AG04450 (cell line): ENCODE measurements at places on chromosomes 12 and 14. TPM values are rescaled to one million over a fixed set of nuclear protein-coding genes. Genes with fewer than 3 reads are reported as not detected.

DNA sequence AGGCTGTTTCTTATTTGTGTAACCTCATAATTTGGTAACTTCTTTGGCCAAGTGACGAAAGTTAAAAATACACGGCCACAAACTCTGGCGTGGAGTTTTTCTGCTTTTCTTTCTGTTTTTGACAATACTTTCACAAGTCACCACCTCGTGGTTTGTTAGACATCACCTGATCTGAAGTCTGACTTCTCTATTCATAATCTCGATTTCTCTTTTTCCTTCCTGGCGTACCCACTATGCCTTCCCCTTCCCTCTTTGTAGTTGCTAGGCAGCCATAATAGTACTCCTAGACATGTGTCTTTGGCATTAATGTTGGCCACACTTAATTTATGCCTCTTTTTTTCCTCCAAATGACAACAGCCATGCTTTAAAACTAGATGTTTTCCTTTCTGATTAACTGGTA is 97.6 kb downstream of the POLR3B start:
- DNase-seq = no peak

GRCh38 chr12:100221523-100221922 is 20.9 kb downstream of the ACTR6 start:
- DNase-seq = no peak

DNA sequence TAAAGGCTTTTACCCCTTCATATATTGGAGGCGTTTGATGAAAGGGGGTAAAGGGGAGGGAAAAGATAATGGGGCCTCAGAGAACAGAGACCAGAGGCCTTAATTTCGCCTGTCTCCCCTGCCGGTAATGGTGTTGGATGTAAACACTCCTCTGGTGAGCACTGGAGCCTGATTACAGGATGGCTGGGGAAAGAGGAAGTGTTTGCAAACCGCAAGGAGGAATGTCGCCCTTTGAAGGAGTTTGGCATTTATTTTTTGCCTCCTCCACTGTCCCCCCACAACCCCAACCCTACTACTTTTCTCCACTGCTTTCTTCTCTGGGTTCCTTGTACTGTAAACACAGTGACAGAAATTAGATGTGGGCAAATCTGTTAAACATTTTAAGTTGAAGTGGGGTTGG is 211.9 kb upstream of the TBX3 start:
- DNase-seq = no peak

GRCh38 chr12:64670919-64671639 is 60.8 kb downstream of the RASSF3 start:
- no peak for DNase-seq

DNA sequence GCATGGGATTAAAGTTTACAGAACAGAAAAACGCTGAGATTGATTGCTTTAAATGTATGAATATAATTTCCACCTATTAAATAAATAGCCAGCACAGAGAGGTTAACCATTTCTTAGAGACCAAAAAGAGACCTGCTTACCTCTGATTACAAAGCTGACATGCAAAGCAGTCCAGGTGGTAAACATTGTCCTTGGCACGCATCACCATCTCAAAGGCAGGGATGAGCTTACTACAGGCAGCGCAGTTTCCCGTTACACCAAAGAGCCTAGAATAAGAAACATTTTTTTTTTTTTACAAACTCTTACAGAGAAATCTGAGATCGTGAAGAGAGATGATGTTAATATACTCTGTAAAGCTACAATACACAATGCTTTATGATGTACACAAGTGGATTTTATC is 45.7 kb downstream of the LMO3 start:
- no peak for DNase-seq

- no peak for DNase-seq
Measured at GRCh38 chr12:109598428-109598854, 24.8 kb downstream of the MVK start.

DNA sequence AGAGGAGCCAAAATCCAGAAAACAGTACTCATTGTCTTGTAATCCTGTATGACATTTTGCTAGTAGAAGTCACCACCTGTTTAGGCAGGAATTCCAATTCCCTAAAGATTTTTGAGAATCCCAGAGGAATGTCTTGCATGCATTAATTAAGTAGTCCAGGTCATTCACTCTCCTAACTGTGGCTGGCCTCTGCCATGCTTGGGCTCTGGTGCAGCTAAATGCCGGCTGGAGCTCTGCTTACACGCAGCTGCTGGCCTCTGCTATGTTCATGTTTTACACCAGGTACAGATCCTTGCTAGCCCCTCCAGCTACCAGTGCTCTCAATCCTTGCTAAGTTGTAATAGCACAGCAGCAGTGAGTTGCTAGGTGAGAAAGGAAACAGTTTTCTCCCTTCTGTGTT is 16.3 kb upstream of the HIF1A start:
- DNase-seq = no peak

ERP27 gene
- not detected in 2 replicates for polyA plus RNA-seq

NRXN3 gene
- 0.96 and 1.1 TPM in 2 replicates for polyA plus RNA-seq

GRCh38 chr14:95220663-95221231 is 63.4 kb upstream of the DICER1 start:
- no peak for DNase-seq

OSBPL8 gene
- polyA plus RNA-seq = 48.8 and 64.5 TPM in 2 replicates

DNA sequence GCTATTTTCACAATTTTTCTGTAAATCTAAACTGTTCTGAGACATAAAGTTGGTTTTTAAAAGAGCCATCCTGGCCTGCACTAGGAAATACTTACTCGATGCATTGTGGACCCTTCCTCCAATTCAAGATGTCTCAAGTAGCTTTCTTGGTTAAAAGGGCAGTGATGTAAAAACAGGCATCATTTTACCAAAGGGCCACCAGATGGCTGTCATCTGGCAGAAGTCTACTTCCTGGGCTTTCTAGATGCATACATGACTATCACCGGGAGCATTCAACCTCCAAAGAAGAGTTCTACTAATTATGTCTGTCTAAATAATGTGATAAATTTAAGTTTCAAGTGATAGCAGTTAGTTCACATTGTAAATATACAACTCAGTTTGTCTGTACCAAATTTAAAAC is 96.8 kb upstream of the FRMD6 start:
- no peak for DNase-seq

DNA sequence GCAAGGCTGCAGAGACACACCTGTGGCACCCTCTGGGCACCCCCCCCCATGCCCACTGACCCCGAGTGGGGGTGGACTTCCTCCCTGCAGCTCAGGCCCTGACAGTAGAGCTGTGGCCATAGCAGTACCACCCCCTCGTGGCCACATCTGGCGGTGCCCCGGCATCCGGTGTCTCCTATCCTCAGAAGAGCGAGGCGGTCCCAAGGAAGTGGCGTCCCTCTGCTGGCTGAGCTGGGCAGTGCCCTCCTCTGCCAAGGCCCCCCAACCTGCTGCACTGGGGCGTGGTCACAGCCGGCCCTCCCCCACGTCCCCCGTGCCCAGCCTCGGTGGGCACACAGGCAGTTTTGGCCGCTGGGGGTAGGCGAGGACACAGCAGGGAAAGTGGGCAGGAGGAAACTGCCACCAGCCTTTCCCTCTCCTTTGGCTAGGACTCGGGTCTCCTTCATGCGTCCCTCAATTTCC is 6.0 kb upstream of the SLC6A12 start:
- no peak for DNase-seq

DNA sequence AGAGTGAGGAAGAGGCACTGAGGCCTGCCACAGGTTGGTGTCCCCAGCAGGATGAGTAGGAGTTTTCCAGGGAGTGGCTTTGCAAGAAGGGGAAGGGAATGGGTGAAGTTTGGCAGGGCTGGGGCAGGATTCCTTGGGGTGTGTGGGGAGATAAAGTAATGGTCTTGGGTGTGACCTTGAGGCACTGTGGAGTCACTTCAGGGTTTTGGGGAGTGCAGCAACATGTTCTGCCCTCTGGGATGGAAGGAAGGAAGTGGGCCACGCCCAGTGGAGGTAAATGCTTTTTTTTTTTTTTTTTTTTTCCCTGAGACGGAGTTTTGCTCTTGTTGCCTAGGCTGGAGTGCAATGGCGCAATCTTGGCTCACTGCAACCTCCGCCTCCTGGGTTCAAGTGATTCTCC is 108.9 kb downstream of the ADCK1 start:
- DNase-seq = no peak

- DNase-seq = no peak
Measured at GRCh38 chr12:68034567-68034966, 45.3 kb downstream of the IFNG-AS1 start.

FSCB gene
- not detected in 2 replicates for polyA plus RNA-seq

DNA sequence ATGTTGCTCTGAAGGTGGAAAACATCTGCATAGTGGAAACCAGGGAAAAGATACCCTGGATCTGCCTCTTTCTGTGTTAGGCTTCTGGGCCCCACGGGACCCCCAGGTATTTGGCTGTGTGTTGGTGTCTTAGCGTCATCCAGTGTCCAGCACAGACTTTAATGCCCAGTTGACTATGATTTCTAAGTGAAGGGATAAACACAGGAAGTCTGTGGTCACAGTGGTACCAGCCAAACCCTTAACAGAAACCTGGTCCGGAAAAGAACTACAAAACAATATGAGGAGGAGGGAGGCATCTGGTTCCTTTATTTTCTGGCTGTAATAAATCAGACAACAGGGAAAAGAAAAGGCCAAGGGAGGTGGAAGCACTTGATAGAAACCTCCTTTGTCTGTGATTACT is 56.4 kb downstream of the CMKLR1 start:
- no peak for DNase-seq

GRCh38 chr12:124916374-124917134 is 2.1 kb upstream of the UBC start:
- DNase-seq = no peak

- no peak for DNase-seq
Measured at GRCh38 chr12:1201886-1202285, 210.9 kb downstream of the ERC1 start.

DNA sequence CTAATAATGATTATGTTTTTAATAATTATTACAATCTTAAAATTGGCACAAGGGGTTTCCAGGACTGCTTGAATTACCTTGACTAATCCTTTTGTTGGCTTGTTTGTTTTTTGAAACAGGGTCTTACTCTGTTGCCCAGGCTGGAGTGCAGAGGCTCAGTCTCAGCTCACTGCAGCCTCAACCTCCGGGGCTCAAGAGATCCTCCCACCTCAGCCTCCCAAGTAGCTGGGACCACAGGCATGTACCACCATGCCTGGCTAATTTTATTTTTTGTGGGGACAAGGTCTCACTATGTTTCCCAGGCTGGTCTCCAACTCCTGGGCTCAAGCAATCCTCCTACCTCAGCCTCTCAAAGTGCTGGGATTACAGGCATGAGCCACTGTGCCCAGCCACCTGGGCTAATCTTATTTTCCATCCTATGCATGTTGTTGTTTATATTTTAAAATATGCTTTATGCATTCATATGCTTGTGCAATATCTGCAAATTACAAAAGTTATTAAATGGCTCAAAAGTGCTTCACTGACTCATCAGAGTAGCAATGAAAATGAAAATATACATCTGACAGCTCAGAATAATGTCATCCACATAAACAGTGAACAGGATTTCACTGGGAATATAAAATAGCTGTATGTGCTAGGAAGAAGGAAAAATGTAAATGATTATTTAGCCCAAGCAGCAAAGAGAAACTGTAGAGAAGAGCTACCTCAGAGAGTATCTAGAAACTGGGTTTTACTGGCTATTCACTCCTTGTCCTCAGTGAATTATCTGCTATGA is 24.8 kb upstream of the PLEKHG6 start:
- DNase-seq = no peak

- no peak for DNase-seq
Measured at GRCh38 chr12:131066207-131066885, 112.6 kb downstream of the ADGRD1 start.

GRCh38 chr12:57846285-57846576 is 298 bp downstream of the CTDSP2 start:
- DNase-seq = no peak

ZCRB1 gene
- 43.4 and 59.6 TPM in 2 replicates for polyA plus RNA-seq

PGAM5 gene
- 8.9 and 15.1 TPM in 2 replicates for polyA plus RNA-seq

DNA sequence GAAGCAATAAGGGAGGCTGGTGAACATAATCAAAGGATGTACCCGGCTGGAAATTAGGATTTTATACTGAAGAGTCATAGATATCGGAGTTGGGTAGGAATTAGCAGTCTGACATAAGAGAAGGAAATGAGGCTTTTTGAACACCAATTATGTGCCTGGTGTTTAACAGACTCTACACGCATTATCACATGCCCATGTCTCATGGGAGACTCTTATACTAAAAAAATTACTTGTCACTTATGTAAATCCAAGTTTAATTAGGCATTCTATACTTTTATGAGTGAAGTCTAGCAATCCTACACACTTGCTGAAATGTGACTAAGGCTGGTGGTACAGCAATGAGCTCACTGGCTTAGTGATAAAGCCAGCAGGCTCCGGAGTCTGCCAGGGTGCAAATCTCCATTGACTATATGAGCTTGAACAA is 93.5 kb downstream of the NUAK1 start:
- DNase-seq = no peak

DNA sequence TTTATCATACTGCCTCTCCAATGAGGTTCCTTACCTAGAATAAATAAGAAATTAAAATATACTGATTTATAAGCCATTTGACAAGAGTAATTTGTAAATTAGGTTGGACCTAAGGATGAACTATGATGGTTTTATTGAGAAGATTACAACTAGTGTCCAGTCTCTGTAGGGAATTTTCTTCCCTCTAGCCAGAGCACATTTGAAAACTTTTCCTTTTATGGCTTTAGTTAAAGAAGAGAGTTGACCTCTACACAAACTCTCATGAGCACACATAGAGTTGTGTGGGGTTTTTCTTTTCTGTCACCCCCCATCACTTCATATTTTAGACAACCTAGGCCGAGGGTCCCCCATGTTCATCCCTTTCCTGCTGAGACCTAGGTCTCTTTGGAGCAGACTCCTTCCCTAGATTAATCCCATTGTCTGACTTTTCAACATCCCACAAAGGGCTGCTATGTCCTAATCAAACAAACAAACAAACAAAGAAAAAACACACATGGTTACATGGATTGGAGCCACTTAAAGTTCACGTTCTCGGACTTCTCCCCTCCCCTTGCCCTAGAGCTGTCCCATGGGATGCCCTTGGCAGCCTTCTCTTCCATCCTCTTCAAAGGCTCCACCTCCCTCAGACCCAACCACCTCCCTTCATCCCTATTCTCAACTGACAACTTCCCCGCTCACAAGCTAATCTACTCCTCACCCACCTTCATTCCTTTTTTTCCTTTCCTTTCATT is 40.7 kb downstream of the GPR135 start:
- no peak for DNase-seq

GRCh38 chr12:54420766-54421144 is 1.7 kb upstream of the ITGA5 start:
- no peak for DNase-seq
